IPS DF 6.9 (cell line): ENCODE measurements at places on chromosomes 3 and 15.

- DNase-seq, result no peak
Observed at GRCh38 chr15:28890711-28891495, 5.1 kb downstream of the APBA2 start.

GRCh38 chr15:65940618-65940909 lies 71.3 kb downstream of the RAB11A start:
- DNase-seq, result no peak

DNA sequence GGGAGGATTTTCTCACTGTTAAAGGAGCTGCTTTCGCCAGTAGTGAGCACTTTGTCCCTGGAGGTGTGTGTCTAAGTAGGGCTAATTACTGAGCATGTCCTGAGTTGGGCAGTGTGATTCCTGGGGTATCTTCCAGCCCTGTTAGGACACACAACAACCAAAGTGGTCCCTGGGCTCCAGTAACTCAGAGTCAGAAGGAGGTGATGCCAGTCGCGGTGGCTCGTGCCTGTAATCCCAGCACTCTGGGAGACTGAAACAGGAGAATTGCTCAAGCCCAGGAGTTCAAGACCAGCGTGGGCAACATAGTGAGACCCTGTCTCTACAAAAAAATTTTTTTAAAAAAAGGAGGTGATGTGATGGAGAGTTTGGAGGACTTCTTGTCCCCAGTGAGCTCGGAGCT lies 37.5 kb downstream of the PML start:
- no peak for DNase-seq

DNA sequence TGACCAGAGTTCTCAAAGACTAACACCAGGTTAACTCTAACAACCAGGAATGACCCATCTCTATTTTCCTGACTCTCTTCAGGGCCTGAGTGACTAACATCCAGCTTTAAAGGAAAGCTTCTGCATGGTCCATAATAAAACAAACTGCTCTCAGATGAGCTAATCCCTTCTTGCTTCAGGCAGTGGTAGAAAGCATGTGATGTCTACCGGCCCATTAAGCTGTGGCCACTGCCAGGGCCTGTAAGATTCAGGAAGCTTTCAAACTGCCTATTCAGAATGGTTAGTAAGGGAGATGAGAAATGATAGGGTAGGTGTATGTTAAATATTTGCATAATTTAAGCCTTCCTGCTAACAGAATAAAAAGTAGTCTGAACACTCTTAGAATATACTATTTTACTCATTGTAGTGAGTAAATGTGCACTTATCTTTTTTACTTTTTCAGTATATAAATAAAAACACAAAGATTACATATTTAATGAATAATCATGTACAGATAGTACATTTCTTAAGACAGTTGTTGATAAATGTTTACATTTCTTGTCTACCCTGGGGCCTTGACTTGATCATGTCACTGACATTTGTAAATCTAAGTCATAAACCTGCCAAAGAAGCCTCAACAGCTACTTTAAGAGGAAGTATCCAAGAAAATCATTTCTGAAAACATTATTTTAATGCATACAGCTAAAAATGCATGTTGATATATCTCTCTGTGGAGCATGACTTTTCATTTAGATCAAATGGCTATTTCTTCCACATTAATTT lies 222.0 kb downstream of the MCTP2 start:
- no peak for DNase-seq

DNA sequence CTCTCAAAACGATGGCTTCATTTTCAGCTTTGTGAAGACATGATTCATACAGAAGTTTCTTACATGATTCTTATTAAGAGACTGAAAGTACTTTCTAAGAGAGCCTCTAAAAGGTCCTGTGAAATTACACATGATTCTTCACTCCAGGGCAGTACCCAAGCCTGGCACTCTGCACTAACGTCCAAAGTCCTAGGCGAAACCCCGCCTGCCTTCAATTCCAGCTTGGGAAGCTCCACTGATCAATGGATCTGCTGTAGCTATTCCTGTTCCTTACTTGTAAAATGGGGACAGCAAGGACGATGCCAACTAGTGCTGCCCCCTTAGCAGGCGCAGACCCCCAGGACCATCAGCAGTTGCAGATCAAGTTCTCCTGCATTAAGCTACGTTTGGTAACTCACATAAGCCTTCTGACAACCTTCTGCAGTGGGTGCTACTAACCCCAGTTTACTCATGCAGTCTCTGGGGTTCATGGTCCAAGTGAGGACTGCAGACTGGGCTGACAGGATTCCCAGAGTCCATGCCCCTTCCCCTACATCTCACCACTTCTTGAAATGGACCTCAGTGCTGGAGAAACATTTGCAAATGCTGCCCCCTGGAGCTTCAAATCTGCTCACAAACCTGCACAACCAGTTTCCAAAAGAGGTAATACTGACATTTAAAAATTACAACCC lies 10.6 kb downstream of the CHCHD4 start:
- DNase-seq, result no peak

GRCh38 chr3:159499031-159499793 lies 489.4 kb upstream of the IL12A start:
- DNase-seq, result no peak

- no peak for DNase-seq
Observed at GRCh38 chr3:188788621-188789081, 383.1 kb upstream of the TPRG1 start.

- no peak for DNase-seq
Observed at GRCh38 chr15:81016489-81017068, 15.9 kb downstream of the TLNRD1 start.
